ENCODE measurements at places on chromosomes 5 and 9.

GRCh38 chr5:167049043-167049663 lies 1242.3 kb upstream of the WWC1 start:
- no peak for DNase-seq

DNA sequence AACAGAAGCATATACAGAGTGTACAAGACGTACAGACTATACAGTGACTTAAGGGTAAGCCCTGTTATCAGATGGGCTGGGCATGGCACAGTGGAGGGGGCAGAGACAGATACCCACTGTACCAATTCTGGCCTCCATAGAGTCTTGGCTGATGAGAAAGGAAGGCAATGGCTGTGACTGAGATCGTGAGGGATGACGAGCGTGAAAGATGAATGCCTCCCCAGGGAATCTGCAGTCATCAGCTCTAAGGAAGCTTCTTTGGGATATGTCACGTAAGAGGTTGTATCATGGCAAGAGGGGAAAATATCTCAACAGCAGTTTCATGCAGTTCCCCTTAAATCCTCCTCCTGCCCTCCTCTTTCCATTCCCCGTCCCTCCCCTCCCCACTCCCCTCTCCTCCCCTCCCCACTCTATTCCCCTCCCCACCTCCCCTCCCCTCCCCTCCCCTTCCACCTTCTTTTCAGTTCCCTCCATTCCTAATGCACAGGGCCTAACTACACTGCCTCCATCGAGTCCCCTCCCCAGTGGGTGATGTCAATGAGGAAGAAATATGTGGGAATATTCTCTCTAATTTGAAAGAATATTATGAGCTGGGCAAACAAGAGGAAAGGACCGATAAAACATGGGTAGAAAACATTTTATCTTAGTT lies 226.4 kb upstream of the DAP start:
- DNase-seq, result no peak

- DNase-seq, result no peak
Observed at GRCh38 chr9:97740848-97741821, 44.0 kb upstream of the XPA start.

GRCh38 chr9:105127863-105128220 lies 116.6 kb upstream of the SLC44A1 start:
- no peak for DNase-seq

DNA sequence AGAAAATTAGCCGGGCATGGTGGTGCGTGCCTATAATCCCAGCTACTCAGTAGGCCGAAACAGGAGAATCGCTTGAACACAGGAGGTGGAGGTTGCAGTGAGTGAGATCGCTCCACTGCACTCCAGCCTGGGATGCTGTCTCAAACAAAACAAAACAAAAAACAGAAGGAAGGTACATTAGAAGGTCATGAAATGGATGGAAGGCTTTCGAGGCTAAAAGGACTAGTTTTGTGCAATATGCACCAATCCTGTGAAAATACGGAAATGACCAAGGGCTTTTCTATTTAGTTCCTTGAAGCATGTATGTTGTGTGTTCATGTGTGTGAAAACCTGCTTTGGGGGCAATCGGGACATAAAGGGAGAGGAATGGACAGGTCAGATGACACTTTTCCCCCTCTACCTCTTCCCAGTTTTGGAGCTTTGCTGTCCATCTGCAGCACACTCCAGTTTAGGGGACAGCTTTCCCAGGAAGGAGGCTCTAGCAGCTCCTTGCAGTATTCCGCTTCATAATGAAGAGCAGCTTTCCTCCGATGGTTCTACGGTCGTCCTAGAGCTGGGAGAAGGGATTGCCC lies 15.0 kb downstream of the SPRY4 start:
- DNase-seq, result no peak
